Dermis lymphatic vessel endothelial cell (primary cell): ENCODE measurements at places on chromosomes 6 and 20. TPM values are rescaled to one million over a fixed set of nuclear protein-coding genes. Genes with fewer than 3 reads are reported as not detected.

The HTR1E gene
- not detected in 2 replicates for total RNA-seq

The TP53TG5 gene
- total RNA-seq, result not detected in 2 replicates

The MICAL1 gene
- total RNA-seq, result 12.2 and 15.9 TPM in 2 replicates

The CRISP3 gene
- not detected in 2 replicates for total RNA-seq

The DLK2 gene
- 0.33 and 0.60 TPM in 2 replicates for total RNA-seq

The SERPINB6 gene
- 96.1 and 114 TPM in 2 replicates for total RNA-seq

The FAM209B gene
- total RNA-seq, result 0.22 TPM in 1 of 2 replicates, not detected in the other

The XPO5 gene
- 19.9 and 23.8 TPM in 2 replicates for total RNA-seq

The FAM162B gene
- total RNA-seq, result 6.5 and 7.9 TPM in 2 replicates

The FNDC1 gene
- total RNA-seq, result 0.09 TPM in 1 of 2 replicates, not detected in the other

The TGM2 gene
- 227 and 334 TPM in 2 replicates for total RNA-seq

The ULBP1 gene
- total RNA-seq, result under 0.01 and 0.11 TPM in 2 replicates

The SCRT2 gene
- total RNA-seq, result not detected in 2 replicates

The ADAM33 gene
- 0.09 and 0.11 TPM in 2 replicates for total RNA-seq

The SYNE1 gene
- 40.1 and 69.7 TPM in 2 replicates for total RNA-seq

The TBXT gene
- total RNA-seq, result not detected in 2 replicates

The GLP1R gene
- total RNA-seq, result not detected in 2 replicates

The NOX3 gene
- total RNA-seq, result not detected in 2 replicates

The PTK7 gene
- total RNA-seq, result 28.2 and 39.6 TPM in 2 replicates

The MAVS gene
- 15.2 and 15.5 TPM in 2 replicates for total RNA-seq

The POPDC3 gene
- total RNA-seq, result 0.26 and 0.33 TPM in 2 replicates

The FAM229B gene
- 6.8 and 11.8 TPM in 2 replicates for total RNA-seq

The TP53INP2 gene
- 2.4 and 2.7 TPM in 2 replicates for total RNA-seq

The ALDH8A1 gene
- total RNA-seq, result under 0.01 and 0.17 TPM in 2 replicates

The WFDC2 gene
- total RNA-seq, result not detected in 2 replicates

The BACH2 gene
- total RNA-seq, result 2.9 and 3.2 TPM in 2 replicates

The HDAC2 gene
- total RNA-seq, result 50.4 and 77.2 TPM in 2 replicates

The TRAPPC3L gene
- total RNA-seq, result 0.11 and 0.34 TPM in 2 replicates

The DNMT3B gene
- total RNA-seq, result 0.76 and 1.2 TPM in 2 replicates

The BCAS4 gene
- 0.52 and 0.54 TPM in 2 replicates for total RNA-seq

The MATN4 gene
- under 0.01 TPM in 1 of 2 replicates, not detected in the other for total RNA-seq

The CGAS gene
- 0.69 and 0.98 TPM in 2 replicates for total RNA-seq

The BPIFB4 gene
- total RNA-seq, result not detected in 2 replicates

The SLC4A11 gene
- 7.8 and 8.9 TPM in 2 replicates for total RNA-seq

The EFCAB8 gene
- under 0.01 and 0.09 TPM in 2 replicates for total RNA-seq

The CNKSR3 gene
- total RNA-seq, result 13.8 and 15.9 TPM in 2 replicates

The FKBP1C gene
- total RNA-seq, result 1.5 and 2.2 TPM in 2 replicates

The RAB32 gene
- 81.6 and 90.7 TPM in 2 replicates for total RNA-seq

The ELOVL2 gene
- total RNA-seq, result under 0.01 TPM in 1 of 2 replicates, not detected in the other

The ARHGAP40 gene
- not detected in 2 replicates for total RNA-seq

The KIF16B gene
- total RNA-seq, result 13.2 and 13.9 TPM in 2 replicates

The GZF1 gene
- total RNA-seq, result 17.0 and 20.0 TPM in 2 replicates

The OR2J3 gene
- total RNA-seq, result not detected in 2 replicates

The MYLK2 gene
- 9.8 and 19.2 TPM in 2 replicates for total RNA-seq

The SIRPD gene
- total RNA-seq, result not detected in 2 replicates

The ZNF133 gene
- 14.5 and 17.2 TPM in 2 replicates for total RNA-seq

The CD93 gene
- 40.5 and 48.4 TPM in 2 replicates for total RNA-seq

The TFAP2B gene
- not detected in 2 replicates for total RNA-seq

The SEMG1 gene
- total RNA-seq, result not detected in 2 replicates

The SLC13A3 gene
- under 0.01 and 0.09 TPM in 2 replicates for total RNA-seq

The C20orf202 gene
- under 0.01 and 0.17 TPM in 2 replicates for total RNA-seq

The LY6G6D gene
- total RNA-seq, result not detected in 2 replicates

The ADGB gene
- total RNA-seq, result not detected in 2 replicates

The TUBB2B gene
- 0.60 and 1.6 TPM in 2 replicates for total RNA-seq

The HDGFL1 gene
- not detected in 2 replicates for total RNA-seq
